ENCODE measurements at places on chromosomes 12 and 14.
A peak's percentile ranks its signal among the peaks of the same experiment; 100 is the strongest.

GRCh38 chr12:106144847-106145246, 6.1 kb upstream of the NUAK1 start:
- DNase-seq: peak; percentile 57

GRCh38 chr12:12788131-12788530, 2.7 kb downstream of the APOLD1 start:
- peak; percentile 15 for DNase-seq

- peak; percentile 1 for DNase-seq
These were observed 53.4 kb downstream of the RGS6 start for GRCh38 chr14:71985538-71986189.

- DNase-seq: no peak
These were observed 99.0 kb downstream of the LIN7A start for GRCh38 chr12:80838708-80839107.

DNA sequence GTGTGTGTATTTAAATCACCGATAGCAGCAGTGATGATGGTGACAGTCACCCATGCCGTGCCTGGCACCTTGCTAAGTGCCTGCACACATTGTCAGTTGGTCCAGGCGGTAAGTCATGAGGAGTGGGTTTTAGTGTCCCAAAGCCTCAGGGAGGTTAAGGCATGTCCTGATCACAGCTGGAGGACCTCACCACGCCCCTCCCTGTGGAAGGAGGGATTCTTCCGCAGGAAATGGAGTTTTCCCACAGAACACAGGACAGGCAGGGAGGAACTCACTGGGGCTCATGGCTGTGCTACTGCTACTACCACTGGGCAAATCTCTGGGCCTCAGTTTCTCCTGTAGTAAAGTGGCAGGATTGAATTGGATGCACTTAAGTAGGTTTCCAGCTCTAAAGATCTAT, 142.3 kb downstream of the CACNA1C start:
- DNase-seq: no peak

DNA sequence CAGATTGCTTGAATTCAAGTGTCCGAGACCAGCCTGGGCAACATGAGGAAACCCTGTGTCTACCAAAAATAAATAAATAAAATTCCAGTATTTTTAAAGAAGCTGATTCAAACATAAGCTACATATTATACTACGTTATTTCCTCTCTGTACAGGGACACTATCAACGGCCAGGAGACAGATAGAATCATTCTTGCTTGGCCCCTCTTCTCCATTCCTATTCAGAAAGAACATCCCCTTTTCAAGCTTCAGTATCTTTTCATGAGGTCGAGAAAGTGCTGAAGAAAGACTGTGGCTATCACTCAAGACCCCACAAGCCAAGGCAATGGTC, 314 bp upstream of the DHRS7 start:
- DNase-seq: no peak

GRCh38 chr12:129877411-129877810, 26.4 kb downstream of the TMEM132D start:
- DNase-seq: no peak

GRCh38 chr12:126663304-126664094, 1598.3 kb downstream of the AACS start:
- peak; percentile 8 for DNase-seq

GRCh38 chr14:33404054-33404453, 465.4 kb downstream of the NPAS3 start:
- peak; percentile 93 for DNase-seq

DNA sequence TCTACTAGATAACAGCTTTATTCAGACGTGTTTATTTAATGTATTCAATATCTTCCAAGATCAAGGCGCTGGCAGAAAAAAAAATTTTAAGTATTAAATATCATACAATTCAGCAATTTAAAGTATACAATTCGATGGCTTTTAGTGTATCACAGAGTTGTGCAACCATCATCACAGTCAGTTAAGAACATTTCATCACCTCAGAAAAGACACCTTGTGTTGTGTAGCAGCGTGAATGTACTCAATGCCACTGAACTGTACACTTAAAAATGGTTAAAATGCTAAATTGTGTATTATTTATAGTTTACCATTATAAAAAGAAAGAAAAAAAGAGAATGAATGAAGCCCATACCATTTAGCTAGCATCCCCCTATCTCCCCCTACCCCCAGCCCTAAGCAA, 96.4 kb downstream of the RIN3 start:
- DNase-seq: peak; percentile 81

DNA sequence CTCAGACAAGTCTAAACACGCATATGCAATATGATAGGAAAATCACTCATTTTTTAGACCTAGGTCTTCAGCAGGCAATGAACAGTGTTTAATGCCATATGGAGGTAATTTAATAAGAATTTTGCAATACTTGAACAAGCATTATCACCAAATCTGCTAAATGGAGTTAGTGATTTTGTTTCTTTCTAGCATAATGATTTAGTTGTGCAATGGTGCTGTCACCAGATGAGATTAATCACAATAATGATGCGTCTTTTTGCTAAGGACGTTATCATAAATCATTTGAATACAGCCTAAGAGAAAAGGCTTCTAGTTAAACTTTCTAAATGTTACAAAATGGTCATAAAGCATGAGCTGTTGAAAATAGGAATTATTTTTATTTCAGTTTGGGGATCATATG, 170.0 kb upstream of the SLC16A7 start:
- no peak for DNase-seq

DNA sequence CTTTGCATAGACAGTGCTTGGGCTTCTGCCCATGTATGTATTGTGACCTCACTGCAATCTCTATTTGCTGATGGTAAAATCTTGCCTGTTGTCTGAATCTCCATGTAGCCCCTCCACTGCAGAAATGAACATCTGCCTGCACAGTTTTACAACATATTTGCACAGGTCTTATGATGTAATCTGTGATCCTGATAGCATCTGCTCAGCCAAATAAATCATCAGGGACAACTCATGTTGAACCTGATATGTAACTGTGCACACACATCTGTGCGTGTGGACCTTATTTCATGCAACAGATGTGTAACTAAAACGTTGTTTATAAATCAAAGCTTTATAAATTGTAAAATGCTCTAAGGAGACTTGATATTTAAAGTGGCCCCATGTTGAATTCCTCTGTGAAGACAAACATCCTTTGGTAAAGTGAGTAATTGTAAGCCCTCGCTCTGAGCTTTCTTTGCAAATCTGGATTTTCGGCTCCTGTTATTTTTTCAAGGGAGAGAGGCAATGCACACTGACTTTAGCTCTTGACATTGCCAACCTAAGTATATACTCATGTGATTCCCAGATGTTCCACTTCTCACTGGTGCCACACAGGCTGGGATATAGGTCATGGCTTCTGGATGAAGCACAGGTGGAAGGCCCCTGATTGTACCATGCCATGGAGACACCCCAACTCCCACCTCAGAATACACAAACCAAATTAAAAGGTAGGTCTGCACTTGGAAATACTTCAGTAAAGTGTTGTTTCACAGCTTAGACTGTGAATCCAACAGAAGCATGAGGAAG, 371.3 kb downstream of the GRIN2B start:
- DNase-seq: no peak

GRCh38 chr12:78878459-78878858, 13.9 kb downstream of the SYT1 start:
- no peak for DNase-seq

GRCh38 chr14:64800000-64800399, 79.7 kb downstream of the SPTB start:
- peak; percentile 49 for DNase-seq

DNA sequence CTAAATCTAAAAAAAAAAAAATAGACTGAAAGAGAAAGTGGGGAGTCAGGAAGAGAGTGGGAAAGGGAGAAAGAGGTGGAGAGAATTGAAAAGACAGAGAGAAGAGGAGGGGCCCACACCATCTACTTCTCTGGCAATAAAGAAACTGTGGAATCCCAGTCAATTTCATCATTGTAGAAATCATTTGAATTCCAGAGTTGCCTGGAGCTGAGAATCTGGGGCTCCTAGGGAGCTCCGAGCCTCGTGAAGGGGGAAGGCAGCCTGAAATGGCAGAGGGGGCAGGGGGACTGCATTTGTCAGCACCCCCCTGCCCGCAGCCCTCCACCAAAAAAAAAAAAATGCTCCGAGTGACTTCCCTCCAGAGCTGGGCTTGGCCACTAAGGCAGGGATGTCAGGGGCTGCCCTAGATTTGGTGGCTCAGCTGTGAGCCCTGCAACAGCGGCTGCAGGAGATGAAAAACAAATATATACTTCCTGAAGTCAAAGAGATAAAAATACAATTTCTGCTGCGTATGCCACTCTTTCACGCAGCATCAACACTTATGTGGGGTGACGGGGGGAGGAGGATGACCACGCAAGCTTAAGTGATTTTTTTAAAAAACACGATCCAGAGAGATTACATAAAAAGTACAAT, 80.5 kb downstream of the BCL11B start:
- no peak for DNase-seq

GRCh38 chr14:34365309-34365915, 96.6 kb downstream of the SPTSSA start:
- peak; percentile 50 for DNase-seq

- DNase-seq: no peak
These were observed 30.7 kb downstream of the KIF21A start for GRCh38 chr12:39412210-39412609.

- DNase-seq: peak; percentile 68
These were observed 195.2 kb upstream of the PRMT8 start for GRCh38 chr12:3295646-3296408.

- no peak for DNase-seq
These were observed 61.4 kb upstream of the TUNAR start for GRCh38 chr14:95815226-95815690.

GRCh38 chr12:75921622-75922289, 109.8 kb downstream of the PHLDA1 start:
- no peak for DNase-seq

- no peak for DNase-seq
These were observed 13.4 kb downstream of the PLBD2 start for GRCh38 chr12:113371808-113372207.

DNA sequence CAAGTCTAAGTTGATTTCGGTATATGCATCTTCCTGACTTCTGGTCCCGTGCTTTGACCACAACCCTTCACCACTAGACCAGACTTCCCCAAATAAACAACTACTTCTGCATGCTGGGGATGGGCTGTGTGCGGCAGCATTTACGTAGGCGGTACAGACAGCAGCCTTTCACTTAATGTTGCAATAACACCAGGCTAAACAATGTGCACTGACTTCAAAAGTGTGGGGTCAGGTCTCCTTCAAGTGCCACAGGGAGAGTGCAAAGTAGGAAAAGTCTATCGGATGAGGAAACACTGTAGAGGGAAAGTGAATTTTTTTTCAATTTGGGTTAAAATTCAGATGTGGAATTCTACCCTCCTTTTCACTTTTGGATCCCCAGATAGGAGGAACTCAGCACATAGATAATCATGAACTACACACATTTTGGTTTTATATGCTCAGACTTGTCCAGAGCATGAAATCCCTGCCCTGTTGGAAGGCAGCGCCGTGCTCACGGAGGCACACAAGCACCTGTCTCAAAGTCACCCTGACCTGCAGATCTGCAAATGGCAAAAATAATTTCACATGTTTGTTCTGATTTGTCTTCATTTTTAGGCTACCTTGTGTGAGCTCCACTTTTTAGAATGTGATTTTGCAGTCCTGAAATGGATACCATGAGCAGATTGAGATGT, 3.6 kb upstream of the FOS start:
- DNase-seq: peak; percentile 98

DNA sequence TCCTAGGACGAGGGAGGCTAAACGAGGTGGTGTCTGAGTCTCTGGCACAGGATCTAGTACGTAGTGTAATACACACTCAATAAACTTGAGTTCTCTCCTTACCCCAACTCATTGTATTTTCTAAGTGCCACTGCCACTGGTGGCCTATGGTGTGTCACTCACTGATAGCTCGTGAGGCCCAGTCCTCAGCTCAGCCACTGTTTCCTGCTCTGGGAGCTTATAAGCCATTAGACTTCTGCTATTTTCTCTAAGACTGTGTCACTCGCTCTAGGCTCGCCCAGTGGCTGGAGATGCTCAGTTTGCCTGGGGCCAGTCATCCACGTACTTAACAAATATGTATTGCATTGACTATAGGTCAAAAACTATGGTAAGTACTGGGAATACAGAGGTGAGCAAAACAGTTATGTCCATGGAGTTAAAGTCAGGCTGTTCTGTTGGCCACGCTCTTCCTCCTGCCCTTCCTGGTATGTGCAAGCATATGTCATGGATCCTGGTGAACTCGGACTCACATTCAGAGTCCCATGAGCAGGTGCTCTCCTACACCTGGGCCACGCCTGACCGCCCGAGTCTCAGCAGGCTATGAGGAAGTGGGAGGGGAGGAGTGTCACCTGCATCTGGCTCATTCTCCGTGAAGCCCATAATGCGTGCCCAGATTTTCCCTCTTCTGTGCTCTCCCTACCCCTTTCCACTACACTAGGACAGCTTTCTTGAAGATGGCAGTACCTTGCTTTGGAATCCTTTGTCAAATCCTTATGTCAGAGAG, 41.6 kb downstream of the DEGS2 start:
- DNase-seq: no peak

DNA sequence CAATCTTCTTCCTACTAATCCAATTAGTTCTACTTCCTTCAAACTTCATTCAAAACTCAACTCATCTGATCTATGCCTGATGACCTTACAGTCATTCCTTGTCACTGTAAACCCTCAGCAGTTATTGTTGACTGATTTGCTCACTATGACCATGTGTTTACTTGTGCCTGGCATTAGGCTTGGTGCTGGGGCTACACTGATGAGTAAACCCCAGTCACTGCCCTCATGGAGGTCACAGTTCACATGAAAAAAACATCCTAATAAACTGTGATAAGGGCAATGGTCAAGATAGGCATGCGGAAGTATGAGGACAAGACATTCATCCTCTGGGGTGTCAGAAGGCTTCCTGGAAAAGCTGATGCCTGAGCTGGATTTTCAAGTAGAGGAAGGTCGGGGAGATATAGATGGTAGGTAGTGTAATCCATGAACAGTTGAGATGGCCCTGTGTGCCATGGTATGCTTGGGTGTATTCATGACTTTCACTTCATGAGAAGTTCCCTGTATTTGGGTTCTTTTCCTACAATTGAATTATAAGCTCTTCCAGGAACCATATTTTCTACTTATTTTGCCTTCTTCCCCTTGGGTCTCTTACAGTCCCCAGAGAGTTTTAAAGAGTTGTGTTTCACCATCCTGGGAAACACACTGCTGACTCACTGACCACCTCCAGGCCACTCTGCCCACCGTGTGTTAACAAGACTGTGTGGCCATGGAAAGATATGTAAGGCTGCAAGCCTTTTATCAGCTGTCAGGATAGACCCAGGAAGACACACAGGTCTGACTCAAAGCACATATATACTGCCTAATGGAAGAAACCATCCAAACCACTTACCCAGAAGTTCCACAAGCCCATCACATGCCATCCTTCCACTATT, 38.7 kb upstream of the DUSP6 start:
- peak; percentile 90 for DNase-seq

- peak; percentile 29 for DNase-seq
These were observed 110.0 kb downstream of the CCDC60 start for GRCh38 chr12:119444462-119445044.

DNA sequence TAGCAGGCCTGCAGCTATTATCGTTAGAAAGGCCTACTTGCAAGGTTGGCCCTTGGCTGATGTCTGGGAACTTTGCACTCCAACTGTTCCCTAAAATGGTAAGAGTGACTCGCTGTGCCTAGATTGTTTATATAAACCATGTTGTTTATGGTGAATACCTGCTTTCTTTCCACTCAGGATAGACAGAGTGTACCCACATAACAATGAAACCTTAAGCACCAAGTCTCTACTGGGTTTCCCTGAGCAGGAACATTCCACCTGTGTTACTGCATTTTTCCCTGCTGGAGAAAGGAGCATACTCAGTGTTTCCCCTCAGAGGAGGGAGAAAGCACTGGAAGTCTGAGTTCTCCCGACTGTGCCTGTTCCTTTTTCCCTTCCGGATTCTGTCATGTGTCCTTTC, 32.8 kb downstream of the ERP29 start:
- no peak for DNase-seq

- no peak for DNase-seq
These were observed 24.7 kb downstream of the RNF34 start for GRCh38 chr12:121424624-121424975.
